ENCODE measurements at places on chromosomes 3 and 15.

GRCh38 chr3:44041726-44042125, 200.0 kb upstream of the TOPAZ1 start:
- no peak for DNase-seq

- DNase-seq, result no peak
Measured at GRCh38 chr3:108430540-108430939, 79.9 kb downstream of the MYH15 start.

GRCh38 chr15:65409036-65409631, 13.6 kb downstream of the IGDCC4 start:
- no peak for DNase-seq

DNA sequence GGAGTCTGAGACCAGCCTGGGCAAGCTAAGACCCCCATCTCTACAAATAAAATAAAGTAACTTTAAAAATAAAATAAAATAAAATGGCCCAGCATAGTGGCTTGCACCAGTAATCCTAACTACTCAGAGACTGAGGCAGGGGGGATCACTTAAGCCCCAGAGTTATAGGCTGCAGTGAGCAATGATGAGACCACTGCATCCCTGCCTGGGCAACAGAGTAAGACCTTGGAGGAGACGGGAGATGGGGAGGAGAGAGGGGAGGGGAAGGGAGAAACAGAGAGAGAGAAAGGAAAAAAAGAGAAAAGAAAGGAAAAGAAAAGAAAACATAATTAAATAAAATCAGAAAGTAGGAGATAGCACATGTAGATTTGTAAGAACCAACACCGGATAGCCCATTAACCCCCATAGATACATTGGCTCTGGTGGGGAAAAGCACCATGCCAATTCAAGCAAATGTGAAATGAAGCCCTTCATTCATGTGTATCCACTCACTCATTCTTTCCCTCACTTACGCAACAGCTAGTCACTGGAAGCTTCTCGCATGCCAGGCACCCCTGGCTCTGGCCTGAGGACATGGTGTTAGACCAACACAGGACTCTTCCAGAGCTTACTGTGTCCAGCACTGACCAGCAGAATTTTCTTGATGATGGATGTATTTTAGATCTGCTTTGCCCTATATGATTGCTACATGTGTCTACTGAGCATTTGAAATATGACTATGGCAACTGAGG, 183.2 kb downstream of the MAGI1 start:
- DNase-seq, result no peak

- no peak for DNase-seq
Measured at GRCh38 chr15:62644889-62645742, 397.4 kb upstream of the TPM1 start.

GRCh38 chr3:127172781-127173515, 20.0 kb upstream of the PRR23E start:
- no peak for DNase-seq

- no peak for DNase-seq
Measured at GRCh38 chr15:100966997-100967396, 47.8 kb downstream of the LRRK1 start.

DNA sequence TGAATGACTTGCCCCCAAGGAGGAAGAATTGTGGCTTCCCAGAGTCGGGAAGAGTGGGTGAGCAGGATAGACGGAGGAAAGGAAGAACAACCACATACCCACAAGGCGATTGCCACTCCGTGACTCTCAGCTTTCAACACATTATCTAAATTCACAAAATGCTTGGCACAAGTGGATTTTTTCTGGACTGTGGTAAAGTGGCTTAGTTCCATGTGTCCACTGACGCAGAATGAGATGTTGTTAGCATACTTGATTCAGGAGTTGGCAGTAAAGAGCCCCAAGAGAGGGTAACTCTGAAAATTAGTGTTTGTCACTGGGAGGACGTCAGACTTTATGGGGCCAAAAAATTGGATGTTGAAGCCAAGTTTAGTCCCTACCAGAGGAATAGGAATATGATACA, 198.8 kb upstream of the CTNNB1 start:
- DNase-seq, result no peak

GRCh38 chr3:89702404-89702803, 595.0 kb downstream of the EPHA3 start:
- no peak for DNase-seq

DNA sequence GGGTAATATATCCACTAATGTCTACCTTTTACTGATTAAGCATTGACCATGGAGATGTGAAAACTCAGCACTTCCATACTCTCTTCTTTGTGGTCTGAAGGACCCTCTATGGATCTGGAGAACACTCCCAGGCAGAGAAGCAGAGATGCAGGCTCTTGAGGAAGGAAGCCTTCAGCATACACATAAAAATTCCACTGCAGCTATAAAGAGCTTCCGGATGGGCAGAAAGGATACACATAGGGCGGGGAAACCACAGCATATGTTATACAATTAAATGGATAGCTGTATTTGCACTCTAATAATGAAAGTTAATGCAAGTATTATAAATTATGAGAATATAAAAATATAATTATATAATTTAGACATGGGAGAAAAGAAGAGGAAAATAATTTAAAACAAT, 1258.2 kb upstream of the ALCAM start:
- no peak for DNase-seq

GRCh38 chr3:175356899-175357324, 497.8 kb downstream of the NAALADL2 start:
- no peak for DNase-seq

GRCh38 chr3:42612928-42613327, 12.4 kb downstream of the NKTR start:
- DNase-seq, result no peak

DNA sequence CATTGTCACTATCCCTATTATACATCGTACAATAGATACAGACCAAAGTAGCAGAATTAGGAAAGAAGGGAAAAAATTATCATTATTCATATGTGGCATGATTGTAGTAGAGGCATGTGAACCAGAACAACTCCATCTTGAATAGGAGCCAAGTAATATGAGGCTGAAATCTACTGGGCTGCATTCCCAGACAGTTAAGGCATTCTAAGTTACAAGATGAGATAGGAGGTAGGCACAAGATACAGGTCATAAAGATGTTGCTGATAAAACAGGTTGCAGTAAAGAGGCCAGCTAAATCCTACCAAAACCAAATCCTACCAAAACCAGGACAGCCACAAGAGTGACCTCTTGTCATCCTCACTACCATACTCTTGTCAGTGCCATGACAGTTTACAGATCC, 1035.4 kb upstream of the SEMA6D start:
- no peak for DNase-seq

GRCh38 chr3:133633439-133633838, 28.3 kb downstream of the TOPBP1 start:
- DNase-seq, result no peak

GRCh38 chr15:34365091-34365825, 1.7 kb downstream of the LPCAT4 start:
- DNase-seq, result no peak

DNA sequence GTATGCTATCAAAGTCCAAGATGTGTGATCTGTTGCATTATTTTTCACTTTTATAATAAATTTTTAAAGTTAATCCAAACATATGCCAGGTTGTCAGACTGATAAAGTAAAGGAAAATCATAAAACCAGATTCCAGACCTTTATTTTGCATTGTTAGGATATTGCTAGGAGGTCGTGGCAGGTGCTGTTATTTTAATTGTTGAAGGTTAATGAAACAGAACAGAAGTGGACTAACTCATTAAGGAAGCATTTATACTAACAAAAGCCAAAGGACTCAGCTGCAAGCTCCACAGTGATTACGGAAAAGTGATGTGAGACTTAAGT, 63.1 kb downstream of the DCLK3 start:
- no peak for DNase-seq

- DNase-seq, result no peak
Measured at GRCh38 chr3:139639662-139640061, 38.1 kb downstream of the NMNAT3 start.

DNA sequence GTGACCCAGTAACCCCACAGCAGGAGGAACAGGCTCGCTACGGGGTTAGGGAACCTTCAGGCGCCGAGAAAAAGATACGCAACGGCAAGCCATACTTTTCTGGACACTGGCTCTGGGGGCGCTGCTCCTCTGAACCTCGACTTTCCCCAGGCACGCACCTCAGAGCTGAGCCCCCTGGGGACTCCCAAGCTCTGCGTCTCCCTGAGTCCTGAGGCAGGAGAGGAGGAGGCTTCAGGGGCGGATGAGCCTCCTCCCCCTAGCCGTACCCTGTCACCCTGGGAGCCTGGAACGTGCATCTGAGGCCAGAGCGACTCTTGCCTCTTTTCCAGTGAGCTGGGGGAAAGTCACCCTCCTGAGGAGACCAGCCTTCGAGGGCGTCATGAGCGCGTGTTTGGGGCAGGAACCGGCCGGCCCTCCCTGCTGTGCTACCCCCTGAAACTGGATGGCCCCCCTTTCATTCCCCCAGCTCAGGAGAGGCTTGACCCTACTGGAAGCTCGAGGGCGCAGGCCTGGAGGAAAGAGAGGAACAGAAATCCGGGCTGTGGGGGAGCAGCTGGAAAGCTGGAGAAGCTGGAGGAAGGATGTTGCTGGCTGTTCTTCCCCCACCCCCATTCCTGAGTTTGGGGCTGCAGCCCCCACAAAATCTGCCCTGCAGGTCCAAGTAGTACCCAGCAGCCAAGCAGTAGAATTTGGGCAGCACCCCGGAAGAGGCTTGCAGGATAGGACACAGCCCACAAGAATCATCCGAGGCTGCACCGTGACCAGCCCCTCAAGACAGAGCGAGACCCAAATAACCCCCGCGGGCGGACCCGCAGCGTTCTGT, 25.1 kb upstream of the POLG start:
- no peak for DNase-seq

- DNase-seq, result no peak
Measured at GRCh38 chr3:17235310-17235709, 350.6 kb downstream of the PLCL2 start.

GRCh38 chr3:178847190-178847589, 224.4 kb downstream of the ZMAT3 start:
- no peak for DNase-seq

DNA sequence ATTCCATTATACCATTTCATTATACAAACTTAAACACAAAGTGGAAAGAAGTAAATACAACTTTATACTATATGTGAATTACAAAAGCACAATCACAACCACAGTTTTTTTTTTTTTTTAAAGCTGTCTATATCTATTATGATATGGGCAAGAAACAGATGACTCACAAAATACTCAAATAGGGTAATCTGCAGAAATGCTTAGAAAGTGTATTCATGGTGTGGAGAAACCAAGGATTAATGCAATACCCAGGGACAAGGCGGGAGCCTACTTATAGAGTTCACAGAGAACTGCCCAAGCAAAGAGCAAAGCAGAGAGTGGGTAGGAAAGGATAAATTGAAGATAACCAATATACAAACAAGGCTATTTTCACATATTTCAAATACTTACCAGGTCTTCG, 332.0 kb downstream of the FHIT start:
- DNase-seq, result no peak

- no peak for DNase-seq
Measured at GRCh38 chr15:58676766-58677165, 72.7 kb downstream of the ADAM10 start.

- DNase-seq, result no peak
Measured at GRCh38 chr3:49617390-49618013, 56.6 kb upstream of the APEH start.

DNA sequence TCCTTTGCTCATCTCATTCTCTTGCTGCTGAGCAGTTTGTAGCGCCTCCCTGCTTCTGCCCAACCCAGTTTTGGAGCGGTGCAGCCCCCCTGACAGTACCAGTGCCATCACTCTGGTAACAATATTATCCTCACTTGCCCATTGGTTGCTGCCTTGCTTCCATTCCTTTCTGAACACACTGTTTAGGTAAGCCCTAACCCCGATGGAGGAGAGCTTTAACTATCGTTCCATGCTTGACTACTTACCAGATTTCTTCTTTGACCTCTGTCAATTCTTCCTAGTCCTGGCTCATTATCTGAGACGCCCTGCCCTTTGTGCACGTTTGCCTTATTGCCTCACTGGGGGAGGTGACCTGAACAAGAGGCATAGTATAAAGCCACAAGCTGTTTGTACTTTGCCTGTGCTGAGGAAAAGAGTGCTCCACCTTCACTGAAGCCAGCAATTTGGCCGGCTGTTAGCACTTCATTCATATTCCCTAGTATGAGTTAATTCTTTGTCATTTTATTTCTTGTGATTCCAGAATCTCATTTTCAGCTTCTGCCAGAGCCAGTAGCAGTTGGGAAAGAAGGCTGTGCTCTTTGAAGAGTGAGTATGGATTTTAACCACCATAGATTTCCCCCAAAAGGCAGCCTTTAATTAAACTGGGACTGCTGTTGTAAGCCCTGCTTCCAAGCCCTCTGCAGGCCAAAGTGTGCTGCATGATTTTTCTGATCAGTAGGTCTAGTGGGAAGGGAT, 11.9 kb downstream of the ABHD6 start:
- DNase-seq, result no peak

DNA sequence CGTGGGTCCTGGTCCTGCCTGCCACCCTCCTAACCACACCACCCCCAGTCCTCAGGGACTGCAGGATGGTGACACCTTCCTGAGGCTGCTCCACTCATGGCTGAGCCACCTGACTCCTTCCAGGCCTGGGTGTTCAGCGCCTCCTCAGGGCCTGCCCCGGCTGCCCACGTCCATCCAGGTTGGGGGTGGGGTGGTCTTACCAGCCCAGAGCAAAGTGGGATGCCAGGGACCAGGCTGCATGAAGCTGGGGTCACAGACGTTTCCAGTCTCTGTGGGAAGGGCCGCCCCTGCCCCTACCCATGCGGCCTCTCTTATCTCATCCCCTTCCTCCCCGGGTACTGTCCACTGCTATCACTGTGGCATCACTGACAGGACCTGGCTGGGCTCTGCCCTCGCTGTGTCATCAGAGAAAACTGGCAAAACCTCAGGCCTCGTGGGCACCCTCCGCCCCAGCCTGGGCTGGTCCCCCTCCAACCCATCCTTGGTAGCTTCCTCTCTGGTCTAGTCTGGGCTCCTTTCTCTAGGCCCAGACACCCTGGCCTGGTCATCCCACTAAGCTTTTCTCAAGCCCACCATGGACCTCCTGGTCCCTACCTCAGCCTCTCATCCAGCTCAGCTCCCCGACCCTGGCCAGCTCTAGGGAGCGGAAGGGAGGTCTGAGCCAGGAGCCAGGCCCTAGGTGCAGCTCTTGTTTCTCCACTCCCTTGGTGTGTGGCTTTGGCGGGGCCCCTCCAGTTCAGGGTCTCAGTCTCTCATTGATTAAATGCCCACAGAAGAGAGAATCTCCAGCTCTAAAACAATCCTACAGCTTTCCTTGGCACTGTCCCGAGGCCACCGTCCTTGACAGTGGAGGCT, 32.9 kb downstream of the WNT7A start:
- DNase-seq, result no peak

GRCh38 chr3:112412494-112412893, 79.5 kb downstream of the CD200 start:
- no peak for DNase-seq

GRCh38 chr3:101936419-101937356, 87.4 kb downstream of the NFKBIZ start:
- peak; percentile 21 for DNase-seq

Data from activated naive CD8-positive, alpha-beta T cell treated with anti-CD3 and anti-CD28 coated beads, Interleukin-2, amount 50 U/mL, for 24 hours (primary cell).